ENCODE measurements at places on chromosomes 4 and X.

DNA sequence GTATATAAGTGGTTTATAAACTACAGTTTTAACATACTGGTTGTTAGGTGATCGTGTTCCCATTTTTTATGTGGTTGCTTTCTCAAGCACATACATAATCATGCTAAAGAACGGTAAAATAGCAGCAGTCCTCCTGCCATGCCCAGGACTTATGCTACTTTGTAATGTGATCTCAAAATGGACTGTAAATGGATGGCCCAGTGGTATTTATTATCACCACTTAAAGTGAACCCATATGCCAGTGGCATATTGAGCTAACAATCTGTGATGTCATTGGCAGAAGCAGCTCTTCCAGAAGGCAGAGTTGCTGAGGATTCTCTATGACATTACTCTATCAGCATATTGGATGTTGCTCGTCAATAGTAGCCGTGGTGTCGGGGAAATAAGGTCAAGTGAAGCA is 28.6 kb downstream of the ANK2 start:
- DNase-seq: no peak

GRCh38 chr4:187467224-187467623 is 528.3 kb upstream of the ZFP42 start:
- DNase-seq: no peak

DNA sequence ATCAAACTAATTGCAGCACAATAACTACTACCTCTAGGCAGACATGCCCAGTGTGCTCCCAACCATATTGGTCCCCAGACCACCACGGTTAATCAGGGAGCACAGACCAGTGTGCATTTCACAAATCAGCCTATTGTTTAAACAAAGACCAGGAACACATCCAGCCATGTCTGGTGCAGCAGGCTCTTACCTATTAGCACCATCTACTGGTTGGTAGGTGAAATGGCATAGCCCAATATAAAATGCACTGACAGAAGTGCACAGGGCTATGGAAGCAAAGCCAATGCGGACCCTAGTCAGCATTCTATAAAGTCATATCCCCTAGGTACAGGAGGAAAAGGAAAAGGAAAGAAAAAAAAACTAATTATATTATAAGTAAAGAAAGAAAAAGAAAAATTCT is 15.5 kb upstream of the CYLC1 start:
- no peak for DNase-seq

GRCh38 chr4:155763551-155763950 is 4.7 kb downstream of the GUCY1B1 start:
- no peak for DNase-seq

- DNase-seq: no peak
These were observed 4.3 kb downstream of the ARHGAP4 start for GRCh38 chrX:153921511-153922446.

DNA sequence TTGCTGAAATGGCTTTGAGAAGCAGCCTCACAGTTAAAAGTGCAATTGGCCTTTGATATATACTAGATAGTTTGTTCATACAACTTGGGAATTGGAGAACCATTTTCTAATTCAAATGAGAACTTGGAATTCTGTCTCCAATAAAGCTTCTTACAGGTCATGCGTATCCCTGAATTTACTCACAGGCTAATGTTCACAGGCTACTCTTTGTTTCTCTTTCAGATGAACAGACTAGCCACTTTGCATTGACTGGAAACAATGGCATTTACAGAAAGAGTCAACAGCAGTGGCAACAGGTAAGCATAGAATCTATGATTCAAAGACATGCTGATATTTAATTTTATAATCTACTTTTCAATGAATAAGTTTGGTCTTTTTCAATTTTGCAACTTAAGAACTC is 13.5 kb downstream of the AFF1 start:
- DNase-seq: no peak

- DNase-seq: no peak
These were observed 42.7 kb upstream of the MGST2 start for GRCh38 chr4:139622901-139623381.

- DNase-seq: no peak
These were observed 134.4 kb downstream of the PCDH7 start for GRCh38 chr4:30854531-30854930.

DNA sequence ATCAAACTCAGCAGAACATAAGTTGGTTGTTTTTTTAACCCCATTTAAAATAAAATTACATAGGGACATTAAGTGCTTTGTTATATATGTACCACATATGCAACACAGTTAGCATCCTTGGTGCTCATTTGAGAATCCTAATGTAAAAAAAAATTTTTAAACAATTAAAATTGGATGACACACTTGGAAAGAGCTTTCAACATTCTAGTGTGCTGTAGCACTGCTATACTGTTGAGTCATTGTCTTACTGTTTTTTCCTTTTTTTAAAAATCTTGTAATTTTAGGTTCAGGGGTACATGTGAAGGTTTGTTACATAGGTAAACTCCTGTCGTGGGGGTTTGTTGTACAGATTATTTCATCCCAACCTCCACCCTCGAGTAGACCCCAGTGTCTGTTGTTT is 12.8 kb downstream of the THAP9 start:
- DNase-seq: no peak

DNA sequence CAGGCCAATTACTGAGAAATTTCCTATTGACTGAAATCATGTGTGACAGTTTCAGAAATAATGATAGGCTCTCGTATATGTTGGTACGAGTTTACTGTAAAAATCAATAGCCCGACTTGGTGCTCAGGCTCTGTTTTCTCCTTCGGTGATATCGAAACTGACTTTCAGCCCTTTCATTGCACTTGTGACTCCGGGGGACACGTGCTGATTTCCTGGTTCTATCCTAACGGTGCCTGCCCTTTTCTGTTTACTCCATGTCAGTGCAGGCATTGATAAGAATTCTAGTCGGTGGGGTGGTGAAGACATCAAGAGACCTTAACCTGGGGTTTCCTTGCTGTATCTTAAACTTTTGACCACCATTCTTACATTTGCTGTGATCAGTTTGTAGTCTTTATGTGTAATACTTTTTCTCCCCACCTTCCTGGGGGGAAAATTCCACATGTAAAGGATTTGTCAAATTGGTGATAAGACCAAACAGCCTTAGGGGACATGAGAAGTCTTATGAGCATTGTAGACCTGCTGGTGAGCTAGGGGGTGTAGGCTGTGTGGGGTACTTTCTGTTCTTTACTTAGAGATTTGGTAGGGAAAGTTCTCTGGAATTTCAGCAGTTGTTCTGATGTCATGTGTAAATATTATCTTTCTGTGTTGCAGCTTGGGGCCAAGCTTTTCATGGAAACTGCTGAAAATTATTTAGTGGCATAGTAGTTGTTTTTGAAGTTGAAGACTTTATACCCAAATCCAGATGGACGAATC is 52.7 kb downstream of the TMEM131L start:
- no peak for DNase-seq
